ENCODE measurements at places on chromosomes 3 and 15. TPM values are rescaled to one million over a fixed set of nuclear protein-coding genes. Genes with fewer than 3 reads are reported as not detected.

FBXO22 gene
- 86.0 TPM for total RNA-seq

CD200 gene
- total RNA-seq = not detected

NAALADL2 gene
- total RNA-seq = 11.7 TPM

DNA sequence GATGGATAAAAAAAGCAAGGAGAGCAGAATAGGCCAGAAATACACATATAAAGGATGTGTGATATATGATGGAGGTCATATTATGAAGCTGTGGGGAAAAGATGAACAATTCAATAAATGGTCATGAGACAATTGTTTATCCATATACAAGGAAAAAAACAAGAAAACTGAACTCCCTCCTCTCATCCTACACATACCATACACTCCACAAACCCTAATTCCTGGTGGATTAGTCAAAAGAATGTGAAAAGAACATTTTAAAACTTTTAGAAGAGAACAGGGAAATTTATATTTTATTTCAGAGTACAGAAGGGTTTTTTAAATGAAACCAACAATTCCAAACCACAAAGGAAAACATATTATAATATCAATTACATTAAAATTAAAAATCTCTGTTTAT, 34.5 kb upstream of the NR2E3 start:
- DNase-seq = no peak

DNA sequence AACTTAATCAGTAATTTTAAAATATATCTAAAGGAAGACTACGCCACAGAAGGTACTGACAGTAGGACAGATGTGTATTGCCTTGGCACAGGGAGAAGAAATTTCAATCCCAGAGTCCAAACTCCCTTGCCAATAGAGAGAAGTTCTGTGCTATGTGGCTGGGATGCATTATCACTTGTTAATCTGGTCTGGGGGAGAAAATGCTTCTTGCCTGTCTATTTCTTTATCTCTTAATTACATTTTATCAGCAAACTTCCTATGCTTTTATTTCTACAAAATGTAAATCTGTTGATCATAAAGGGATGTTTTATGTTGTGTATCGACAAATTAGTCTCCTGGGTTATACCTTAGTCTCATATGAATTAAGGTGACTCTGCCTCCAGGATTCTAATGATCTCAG, 21.7 kb downstream of the RBMS3 start:
- DNase-seq = no peak

GRCh38 chr3:72152551-72153476, 367.9 kb upstream of the PROK2 start:
- no peak for DNase-seq

BNC1 gene
- total RNA-seq = not detected

DNA sequence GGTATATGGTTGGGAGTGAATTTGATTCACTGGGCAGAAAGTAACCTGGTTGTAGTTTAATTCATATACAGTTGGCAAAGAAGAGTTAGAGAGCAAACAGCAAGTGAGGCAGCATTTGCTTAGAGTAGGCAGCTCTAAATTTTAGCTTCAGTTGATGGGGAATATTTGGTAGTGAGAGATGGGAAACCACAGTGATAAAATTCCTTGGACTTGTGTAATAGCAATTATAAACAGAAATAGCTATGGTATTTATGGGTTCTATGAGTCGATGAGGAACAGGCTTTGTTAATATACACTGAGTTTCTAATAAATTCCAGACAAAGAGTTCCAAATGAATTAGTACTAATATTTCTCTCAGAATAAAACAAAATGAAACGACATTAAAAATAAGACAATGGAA, 894.0 kb downstream of the ROBO2 start:
- no peak for DNase-seq

LDHAL6B gene
- total RNA-seq = not detected

GRCh38 chr3:76436894-76437293, 603.0 kb upstream of the ROBO2 start:
- DNase-seq = no peak

GRCh38 chr3:167808910-167809309, 73.4 kb downstream of the SERPINI1 start:
- no peak for DNase-seq

DNA sequence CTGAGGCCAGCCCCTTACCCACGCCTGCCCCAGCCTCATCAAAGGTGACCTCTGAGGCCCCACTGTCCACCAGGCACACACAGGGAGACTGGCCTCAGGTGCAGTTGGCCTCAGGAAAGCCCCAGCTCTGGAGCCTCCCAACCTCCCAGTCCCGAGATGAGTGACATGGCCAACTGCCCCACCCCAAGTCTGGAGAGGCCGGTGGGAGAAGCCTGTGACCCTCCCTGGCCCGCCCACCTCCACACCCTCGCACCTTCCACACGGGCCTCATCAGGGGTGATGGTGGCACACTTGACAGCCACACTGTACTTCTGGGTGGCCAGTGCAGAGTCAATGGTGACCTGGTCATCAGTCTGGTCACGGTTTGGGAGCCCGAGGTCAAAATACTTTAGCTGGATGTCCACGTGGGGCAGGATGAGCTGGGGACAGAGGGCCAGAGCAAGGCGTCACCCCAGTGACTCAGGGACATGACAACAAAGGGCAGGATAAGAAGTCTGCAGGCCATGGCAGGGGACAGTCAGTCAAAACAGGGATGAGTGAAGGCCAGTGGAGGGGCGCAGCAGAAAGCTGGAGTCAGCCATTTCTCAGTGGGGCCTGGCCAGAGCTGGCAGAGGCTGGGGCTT, 11.9 kb downstream of the IDH2 start:
- DNase-seq = no peak

GRCh38 chr3:51794206-51794605, 15.2 kb upstream of the IQCF6 start:
- no peak for DNase-seq

GRCh38 chr3:134477002-134477401, 8.8 kb downstream of the ANAPC13 start:
- DNase-seq = no peak

- DNase-seq = no peak
These were observed 864.9 kb downstream of the FHIT start for GRCh38 chr3:60386306-60386705.

DNA sequence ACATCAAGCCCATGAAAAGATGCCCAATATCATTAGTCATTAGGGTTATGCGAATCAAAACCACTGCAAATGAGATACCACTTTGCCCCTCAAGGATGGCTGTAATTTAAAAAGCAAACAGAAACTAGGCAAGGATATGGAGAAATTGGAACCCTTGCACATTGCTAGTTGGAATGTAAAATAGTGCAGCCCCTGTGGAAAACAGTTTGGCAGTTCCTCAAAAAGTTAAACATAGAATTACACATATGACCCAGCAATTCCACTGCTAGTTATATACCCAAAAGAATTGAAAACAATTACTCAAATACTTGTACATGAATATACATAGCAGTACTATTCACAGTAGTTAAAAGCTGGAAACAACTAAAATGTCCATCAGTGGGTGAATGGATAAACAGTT, 186.8 kb upstream of the CGNL1 start:
- DNase-seq = no peak

DNA sequence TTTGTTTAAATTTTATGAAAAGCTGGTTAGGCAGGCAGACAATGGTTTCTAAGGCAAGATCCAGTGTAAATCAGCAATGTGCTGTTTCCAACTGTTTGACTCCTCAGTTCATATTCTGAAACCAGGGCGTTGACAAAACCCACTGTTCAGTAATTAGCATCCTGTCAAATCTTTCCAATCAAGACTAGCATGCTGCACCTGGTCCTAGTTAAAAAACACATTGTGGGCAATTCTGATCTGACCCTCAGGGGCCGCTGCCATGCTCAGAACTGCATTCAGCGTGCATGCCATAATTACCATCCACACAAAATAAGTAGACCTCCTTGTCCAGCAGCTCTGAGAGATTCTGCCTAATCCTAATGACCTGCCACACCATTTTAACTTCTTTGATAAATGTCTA, 20.9 kb upstream of the RBP1 start:
- DNase-seq = no peak

DNA sequence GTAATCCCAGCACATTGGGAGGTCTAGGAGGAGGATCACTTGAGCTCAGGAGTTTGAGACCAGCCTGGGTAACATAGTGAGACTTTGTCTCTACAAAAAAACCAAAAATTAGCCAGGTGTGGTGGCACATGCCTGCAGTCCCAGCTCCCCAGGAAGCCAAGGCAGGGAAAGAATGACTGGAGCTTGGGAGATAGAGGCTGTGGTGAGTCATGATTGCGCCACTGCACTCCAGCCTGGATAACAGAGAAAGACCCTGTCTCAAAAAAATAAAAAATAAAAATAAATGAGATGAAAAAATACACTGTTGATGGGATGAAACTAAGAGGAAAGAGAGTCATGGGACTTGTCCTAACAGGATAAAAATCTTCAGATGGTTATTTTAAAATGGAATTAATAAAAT, 137.6 kb downstream of the IMPG2 start:
- DNase-seq = no peak

FETUB gene
- not detected for total RNA-seq

- no peak for DNase-seq
These were observed 17.4 kb upstream of the CACNA2D2 start for GRCh38 chr3:50520849-50521248.

TMA7 gene
- total RNA-seq = 765 TPM

DNA sequence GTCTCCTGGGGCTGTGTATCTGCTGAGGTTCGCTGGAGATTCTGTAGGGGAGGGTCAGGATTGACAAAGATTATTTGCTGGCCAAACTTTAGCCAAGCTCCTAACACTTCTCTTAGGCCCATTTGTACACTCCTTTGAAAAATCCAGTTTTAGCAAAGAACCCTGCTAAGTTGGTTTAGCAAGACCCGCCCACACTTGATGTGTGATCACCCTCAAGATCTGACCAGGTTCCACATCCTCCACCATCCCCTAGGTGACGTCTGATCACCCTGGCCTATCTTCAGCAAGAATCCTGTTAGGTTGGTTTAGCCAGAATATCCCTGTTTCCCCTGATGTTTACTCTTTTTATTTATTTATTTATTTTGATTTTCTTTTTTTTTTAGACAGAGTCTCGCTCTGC, 14.8 kb upstream of the SLC35G2 start:
- no peak for DNase-seq

DNA sequence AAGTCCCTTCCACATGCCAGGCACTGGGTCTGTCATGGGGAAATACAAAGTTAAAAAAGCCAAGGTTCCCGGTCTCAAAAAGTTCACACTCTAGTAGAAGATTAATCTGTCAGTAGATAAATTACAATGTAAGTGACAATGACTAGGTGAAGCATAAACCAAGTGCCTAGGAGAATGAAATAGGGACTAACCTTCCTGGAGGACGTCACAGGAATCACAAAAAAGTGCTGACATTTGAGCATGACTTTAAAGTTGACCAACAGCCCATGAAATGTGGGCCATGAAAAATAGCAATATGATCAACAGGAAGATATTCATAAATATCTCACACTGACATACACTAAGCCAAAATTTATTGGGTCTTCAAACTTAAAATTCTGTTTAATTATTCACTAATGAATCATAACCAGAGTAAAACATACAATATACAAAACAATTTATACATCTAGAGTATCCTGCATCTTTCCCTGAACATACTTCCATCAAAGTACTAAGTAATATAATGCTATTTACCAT, 20.0 kb downstream of the COPS2 start:
- DNase-seq = peak; percentile 83

DNA sequence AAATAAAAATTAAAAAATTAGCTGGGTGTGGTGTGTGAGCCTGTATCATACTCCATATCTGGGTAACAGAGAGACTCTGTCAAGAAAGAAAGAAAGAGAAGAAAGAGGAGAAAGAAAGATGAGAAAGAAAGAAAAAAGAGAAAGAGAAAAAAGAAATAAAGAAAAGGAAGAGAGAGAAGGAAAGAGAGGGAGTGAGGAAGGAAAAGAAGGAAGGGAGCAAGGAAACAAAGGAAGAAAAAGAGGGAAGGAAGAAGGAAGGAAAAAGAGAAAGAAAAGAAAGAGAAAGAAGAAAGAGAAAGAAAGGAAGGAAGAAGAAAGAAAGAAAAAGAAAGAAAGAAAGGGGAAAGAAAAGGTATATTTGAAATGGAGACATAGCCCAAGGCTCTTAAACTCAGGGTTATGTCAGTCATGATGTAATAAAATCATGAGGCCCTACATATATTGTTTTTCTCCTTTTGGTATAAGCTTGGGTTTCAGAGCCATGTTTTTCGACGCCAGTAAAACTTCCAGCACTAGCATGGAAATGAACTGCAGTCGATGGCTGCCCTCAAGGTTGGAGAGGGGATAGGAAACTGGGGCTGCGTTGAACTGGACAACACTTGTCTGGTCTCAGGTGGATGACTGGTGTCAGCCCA, 38.0 kb upstream of the RFTN1 start:
- no peak for DNase-seq

- no peak for DNase-seq
These were observed at the start of gene CORO2B for GRCh38 chr15:68578980-68579935. Gene CORO2B, plus strand, starts transcription at chr15:68578993. Its CDS starts 270 bp downstream, at chr15:68579263.

ZNF502 gene
- not detected for total RNA-seq

GRCh38 chr15:49185473-49185872, 15.4 kb downstream of the GALK2 start:
- DNase-seq = no peak

- peak; percentile 62 for DNase-seq
These were observed 35.2 kb downstream of the NCEH1 start for GRCh38 chr3:172675441-172676193.

PARL gene
- total RNA-seq = 60.1 TPM

GRCh38 chr15:52879145-52879544, 89.0 kb upstream of the ONECUT1 start:
- DNase-seq = no peak

- peak; percentile 60 for DNase-seq
These were observed 627 bp upstream of the FAM131A start for GRCh38 chr3:184336547-184337398.

SERINC4 gene
- not detected for total RNA-seq

GRCh38 chr3:132435224-132435910, 18.1 kb downstream of the DNAJC13 start:
- no peak for DNase-seq

GRCh38 chr15:96325541-96326327, 4.8 kb upstream of the NR2F2 start:
- DNase-seq = peak; percentile 79

EPHB3 gene
- 0.20 TPM for total RNA-seq

DNA sequence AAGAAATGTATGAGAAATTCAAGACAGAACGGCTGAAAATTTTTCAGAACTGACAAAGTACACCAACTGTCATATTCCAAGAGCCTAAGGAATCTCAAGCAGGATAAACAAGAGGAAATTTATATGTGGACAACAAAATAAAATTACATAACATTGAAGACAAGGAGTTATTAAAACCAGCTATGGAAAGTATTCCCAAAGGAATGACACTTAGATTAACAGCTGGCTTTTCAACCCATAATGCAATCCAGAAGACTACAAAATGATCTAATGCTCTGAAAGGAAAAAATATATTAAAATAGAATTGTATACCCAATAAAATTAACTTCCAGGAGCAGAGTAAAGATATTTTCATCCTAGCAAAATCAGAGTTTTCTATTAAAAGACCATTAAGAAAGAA, 132.2 kb upstream of the BNIP2 start:
- no peak for DNase-seq

PFN2 gene
- total RNA-seq = 354 TPM

CADPS gene
- total RNA-seq = not detected

All from Caki2 (cell line).